ENCODE measurements at places on chromosomes 13 and 19. TPM values are rescaled to one million over a fixed set of nuclear protein-coding genes. Genes with fewer than 3 reads are reported as not detected.
A peak's percentile ranks its signal among the peaks of the same experiment; 100 is the strongest.

KIRREL2 gene
- 9.9 TPM for total RNA-seq

ZNF440 gene
- 9.3 TPM for total RNA-seq

FFAR2 gene
- not detected for total RNA-seq

ACTMAP gene
- total RNA-seq = 10.3 TPM

ODAD3 gene
- total RNA-seq = 0.54 TPM

SPTBN4 gene
- total RNA-seq = 2.3 TPM

PDX1 gene
- not detected for total RNA-seq

CYP4F8 gene
- not detected for total RNA-seq

DNA sequence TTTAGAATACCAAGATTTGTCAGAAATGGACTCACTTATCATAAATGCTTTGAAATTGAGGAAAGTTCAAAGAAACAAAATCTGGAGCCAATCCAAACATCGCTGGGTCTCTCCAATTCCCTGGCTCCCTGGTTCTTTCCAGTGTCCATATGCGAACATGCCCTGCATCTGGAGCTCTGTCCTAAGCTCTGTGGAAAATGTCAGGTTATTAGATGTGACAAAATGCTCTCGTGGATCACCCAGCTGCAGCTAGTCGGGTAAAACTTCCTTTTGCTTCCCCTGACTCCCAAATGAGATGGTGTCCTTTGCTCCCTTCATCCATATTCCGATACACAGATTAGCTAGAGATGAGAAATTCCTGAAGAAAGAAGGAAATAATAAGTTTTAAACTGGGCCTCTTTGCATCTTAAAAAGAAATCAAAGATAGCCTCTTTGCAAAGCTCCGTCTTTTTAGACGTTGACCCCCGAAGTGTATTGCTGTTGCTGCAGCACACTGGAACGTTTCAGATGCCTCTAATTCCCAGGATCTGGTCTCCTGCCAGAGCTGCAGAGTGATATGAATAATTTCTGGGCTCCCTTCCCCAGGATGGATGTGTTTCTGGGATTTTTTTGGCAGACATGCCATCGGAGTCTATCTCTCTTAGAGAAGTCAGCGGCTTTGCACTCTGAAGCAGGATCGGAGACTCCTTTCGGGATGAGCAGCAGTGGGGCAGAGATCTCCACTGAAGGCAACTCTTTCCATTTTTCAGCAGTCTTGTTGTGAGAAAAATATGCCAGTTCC, 102.9 kb downstream of the TEX26 start:
- no peak for DNase-seq

DNA sequence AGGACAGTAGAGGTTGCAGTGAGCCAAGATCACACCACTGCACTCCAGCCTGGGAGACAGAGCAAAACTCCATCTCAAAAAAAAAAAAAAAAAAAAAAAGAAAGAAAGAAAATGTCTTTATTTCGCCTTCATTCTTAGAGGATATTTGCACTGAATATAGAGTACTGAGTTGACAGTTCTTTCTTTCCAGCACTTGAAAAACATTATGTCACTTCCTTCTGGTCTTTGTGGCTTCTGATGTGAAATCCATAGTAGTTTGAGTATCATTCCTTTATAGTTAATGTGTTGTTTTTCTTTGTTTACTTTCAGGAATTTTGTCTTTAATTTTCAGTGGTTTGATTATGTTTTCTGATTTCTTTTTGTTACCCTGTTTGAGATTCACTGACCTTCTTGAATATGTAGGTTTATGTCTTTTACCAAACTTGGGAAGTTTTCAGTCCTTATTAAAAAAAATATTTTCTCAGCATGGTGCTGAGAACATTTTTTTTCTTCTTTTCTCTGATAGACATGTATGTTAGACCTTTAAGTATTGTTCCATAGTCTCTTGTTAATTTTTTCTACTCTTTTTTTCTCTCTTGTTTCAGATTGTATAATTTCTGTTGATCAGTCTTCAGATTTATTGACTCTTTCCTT, 50.1 kb downstream of the PCCA start:
- DNase-seq = no peak

DNA sequence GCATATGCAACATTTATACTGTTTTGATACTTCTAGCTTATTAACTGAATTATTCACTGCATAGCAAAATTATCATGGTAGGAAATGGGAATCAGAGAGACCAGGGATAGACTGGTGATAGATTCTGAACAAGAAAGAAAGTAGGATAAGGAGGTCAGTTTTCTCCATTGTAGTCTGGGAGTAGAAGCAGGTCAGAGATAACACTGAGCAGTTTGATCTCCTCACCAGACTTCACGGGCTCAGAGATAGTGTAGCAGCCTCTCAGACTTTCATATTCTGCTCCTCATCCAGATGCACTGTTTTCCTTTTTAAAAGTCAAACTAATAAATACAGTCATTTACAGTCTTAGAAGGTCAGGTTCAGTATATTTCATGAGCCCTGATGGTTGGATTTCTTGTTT, 56.0 kb upstream of the MYO16 start:
- no peak for DNase-seq

GRCh38 chr13:28002886-28003698, 14.6 kb upstream of the URAD start:
- no peak for DNase-seq

DNA sequence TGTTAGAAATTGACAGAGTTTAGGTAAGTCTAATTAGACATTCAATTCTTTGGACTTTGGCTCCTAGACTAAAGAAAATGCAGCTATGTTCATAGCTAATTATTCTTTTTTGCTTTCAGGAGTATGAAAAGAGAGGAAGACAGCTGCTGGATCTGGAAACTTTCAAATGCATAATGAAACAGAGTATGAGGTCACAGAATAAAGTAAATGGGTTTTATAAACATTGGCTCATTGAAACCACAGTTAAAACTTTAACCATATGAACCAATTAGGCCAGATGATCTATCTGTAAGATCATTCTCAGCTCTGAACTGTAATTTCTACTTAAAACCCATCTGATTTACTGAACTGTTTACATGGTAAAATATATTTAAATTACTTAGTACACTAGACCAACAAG, 82.7 kb downstream of the TEX26 start:
- DNase-seq = no peak

GRCh38 chr19:1271528-1272422, 2.6 kb downstream of the CIRBP start:
- DNase-seq = no peak

GRCh38 chr13:27352698-27353097, 71.7 kb upstream of the GTF3A start:
- DNase-seq = no peak

DNA sequence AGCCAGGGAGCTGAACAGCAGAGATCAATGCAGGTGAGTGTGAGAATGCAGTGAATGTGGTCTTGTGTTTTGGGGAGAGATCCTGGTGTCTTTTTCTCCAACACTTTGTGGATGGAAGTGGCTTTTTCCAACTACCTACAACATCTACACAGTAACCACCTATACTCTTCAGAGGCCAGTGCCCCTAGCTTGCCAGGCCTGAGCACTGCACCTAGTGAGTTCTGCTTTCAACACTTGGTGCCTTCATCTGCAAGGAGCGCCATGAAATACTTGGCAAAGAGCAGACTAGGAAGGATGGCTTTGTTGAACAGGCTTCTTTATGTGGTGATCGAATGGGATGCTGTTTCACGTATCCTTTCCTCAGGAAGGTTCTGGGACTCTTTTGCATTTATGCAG, 21.3 kb upstream of the HMGB1 start:
- no peak for DNase-seq

GRCh38 chr13:62838929-62839328, 1423.3 kb upstream of the PCDH20 start:
- no peak for DNase-seq

- DNase-seq = no peak
Measured at GRCh38 chr19:18830488-18830887, 1.3 kb upstream of the UPF1 start.

GRCh38 chr19:39512988-39513387, 2.0 kb upstream of the SELENOV start:
- DNase-seq = no peak

GRCh38 chr13:84844473-84844872, 954.7 kb downstream of the SLITRK6 start:
- DNase-seq = peak; percentile 53

DNA sequence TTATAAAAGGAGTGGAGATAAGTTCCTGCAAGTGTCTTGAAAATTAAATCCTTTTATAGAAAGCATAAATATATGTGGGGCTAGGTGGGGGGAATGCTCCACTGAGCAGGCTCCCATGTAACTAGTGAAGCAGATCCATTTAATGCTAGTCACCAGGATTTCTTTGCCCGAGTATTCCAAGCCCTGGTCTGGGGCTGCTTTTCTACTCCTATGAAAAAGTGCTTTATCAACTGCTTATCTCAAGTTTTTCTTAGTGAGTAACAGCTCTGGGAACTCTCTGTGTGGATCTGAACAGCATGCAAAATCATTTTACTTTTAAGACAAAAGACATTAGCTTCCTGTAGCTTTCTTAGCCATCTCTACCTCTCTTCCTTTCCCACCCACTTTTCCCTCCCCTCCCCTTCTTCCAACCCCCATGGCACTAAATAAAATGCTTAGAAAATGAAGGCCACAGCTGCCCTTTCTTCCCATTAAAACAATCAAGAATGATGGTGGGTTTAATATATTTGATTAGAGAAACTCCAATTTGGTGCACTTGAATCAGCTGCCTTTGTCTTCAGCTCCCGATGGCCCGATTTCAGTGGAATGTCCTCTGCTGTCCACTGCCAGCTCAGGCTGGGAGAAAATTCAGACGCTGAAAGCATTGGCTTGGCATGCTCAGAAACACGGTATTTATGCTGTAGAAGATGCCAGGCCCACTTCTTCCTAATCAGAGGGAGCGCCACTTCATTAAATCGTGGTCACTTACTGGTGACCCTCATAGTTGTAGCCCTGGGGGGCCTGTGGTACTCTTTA, 475.1 kb downstream of the FOXO1 start:
- no peak for DNase-seq

- DNase-seq = no peak
Measured at GRCh38 chr13:27076421-27076820, 95.2 kb downstream of the USP12 start.

GRCh38 chr19:1045247-1045603, 5.3 kb downstream of the ABCA7 start:
- DNase-seq = peak; percentile 98

Measured in GM23338 (cell line).